ENCODE measurements at places on chromosomes 11 and 22.

DNA sequence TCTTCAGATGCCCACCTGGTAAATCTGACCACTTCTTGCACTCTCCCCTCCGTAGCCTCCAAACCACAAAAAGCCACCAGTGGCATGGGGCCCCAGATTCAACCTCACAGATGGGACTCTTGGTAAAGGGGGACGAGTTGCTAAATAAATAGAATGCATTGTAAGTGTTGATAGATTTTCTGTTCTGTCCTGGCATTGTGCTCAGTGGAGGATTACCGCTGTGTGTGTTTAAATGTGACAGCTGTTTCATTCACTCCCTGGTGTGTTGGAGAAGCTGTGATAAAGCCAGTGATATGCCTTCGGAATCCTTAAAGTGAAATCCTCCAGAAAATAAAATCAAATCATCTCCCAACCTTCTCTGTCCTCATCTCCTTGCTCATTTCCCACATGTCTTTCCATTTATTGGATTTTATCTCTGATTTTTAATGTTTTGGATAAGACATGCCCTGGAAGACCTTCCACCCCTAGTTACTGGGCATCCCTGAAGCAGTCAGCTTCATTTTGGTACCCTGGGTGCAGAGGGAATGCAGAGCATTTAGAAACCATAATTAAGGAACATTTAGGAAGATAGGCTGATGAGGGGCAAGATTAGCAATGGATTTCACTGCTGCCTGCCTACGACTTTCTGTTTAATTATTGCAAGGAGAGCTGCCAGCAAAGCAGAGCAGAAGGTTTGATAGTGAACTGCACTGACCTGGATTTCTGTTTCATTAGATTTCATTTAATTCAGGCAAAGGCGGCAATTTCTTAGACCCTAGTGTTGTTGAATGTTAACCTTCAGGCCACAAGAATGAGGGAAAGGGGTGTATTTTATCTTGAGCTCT is 460.9 kb upstream of the KIRREL3 start:
- no peak for DNase-seq

- no peak for DNase-seq
Observed at GRCh38 chr22:46220921-46221320, 29.2 kb downstream of the CDPF1 start.

- no peak for DNase-seq
Observed at GRCh38 chr11:7577291-7578190, 63.7 kb downstream of the PPFIBP2 start.

DNA sequence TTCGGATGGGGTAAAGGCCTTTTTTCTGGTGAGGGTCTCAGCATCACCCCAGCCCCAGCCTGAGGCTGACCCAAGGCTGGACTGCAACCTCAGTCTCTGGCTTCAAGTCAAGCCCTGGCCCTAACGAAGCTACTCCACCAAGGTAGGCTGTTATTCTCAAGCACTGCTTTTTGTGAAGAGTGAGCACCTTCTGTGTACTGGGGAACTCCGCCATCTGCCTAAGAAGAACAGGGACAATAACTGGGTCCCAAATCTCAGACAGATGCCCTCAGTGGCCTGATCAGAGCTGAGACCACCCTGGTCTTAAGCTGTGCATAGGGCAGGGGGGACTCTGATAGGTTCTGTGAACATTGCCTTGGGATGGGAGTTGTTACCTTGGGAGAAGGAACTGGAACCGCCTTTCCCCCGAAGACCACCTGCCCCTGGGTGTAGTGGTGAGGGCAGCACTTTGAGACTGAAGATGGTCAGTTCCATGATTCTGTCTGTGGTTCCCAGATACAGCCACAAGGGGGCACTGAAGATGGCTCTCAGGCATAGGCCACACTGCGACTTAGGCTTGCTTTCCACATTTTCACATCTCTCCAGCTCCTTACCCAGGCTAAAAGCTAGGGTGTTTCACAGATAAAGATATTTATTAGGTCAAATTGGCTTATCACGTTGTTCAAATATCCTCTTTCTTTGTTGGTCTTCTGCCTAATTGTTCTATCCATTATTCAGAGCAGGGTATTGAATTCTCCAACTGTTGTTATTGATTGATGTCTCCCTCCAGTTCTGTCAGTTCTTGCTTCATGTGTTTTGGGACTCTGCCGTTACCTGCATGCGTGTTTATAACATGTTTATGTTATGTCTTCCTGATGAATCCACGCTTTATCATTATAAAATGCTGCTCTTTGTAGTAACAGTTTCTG is 11.8 kb upstream of the UVRAG start:
- DNase-seq = peak; percentile 58

GRCh38 chr11:42098075-42098474 is 638.6 kb upstream of the LRRC4C start:
- no peak for DNase-seq

GRCh38 chr11:100857236-100858005 is 170.3 kb downstream of the ARHGAP42 start:
- no peak for DNase-seq

GRCh38 chr11:96023275-96023674 is 99.4 kb upstream of the MTMR2 start:
- no peak for DNase-seq

- DNase-seq = no peak
Observed at GRCh38 chr11:35047179-35047578, 91.8 kb upstream of the CD44 start.

DNA sequence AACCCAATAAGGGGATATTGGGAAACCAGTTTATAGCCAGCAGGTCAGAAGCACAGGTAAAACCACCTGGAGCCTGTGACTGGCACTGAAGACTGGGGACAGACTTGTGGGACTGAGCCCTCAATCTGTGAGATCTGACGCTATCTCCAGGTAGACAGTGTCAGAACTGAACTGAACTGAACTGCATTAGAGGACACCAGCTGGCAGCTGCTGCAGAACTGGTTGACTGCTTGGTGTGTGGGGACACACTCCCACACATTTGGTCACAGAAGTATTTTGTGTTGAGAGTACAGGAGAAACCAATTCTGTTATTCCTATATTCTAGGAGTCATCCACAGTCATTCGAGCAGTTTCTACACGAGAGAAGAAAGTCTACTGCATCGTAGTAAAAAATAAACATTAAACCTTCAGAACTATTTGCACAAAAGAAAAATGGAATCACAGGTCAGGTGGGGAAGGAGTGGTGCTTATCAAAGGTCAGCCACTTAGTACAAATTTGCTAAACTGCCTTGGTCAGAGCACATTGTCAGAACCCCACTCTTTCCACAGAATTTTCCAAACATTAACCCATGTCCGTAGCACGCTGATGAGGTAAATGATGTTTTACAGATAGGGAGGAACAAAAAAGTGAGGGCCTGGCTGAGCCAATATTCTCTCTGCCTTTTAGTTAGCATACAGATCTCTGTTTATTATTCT is 77.2 kb downstream of the SIK3 start:
- no peak for DNase-seq

DNA sequence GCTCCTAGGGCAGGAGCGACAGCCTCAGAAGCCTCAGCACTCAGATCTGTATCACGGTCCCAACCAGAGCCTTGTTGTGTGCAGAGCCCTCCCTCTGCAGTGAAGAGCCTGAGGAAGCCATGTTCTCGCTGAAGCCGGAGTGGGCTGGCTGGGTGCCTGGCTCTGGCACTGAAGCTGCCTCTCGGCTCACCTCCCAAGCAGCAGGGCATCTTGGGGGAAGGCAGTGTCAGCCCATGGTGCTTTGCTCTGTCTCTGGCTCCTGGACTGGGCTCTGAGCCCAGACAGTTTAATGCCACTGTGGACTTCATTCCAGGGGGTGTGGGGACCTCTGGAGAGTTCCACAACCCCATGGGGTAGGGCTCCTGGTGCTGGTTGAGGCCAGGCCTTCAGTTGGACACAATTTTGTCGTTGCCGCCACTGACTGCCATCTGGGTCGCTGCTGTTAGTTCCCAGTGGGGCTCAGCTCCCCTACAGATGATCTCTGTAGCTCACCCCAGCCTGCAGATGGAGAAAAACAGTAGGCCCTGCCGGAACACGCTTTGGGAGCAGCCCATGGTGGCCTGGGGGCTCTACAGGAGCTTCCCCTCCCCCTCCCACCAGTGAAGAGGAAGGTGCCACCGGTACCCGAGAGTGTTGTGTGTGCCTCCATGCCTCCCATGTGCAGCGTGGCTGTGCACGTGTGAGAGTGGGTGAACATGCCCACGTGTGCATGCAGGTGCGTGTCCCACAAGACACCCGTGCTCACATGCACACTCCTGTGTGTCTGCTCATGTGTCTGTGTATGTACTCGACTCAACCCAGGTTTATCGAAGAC is 86.5 kb upstream of the B3GAT1 start:
- no peak for DNase-seq

DNA sequence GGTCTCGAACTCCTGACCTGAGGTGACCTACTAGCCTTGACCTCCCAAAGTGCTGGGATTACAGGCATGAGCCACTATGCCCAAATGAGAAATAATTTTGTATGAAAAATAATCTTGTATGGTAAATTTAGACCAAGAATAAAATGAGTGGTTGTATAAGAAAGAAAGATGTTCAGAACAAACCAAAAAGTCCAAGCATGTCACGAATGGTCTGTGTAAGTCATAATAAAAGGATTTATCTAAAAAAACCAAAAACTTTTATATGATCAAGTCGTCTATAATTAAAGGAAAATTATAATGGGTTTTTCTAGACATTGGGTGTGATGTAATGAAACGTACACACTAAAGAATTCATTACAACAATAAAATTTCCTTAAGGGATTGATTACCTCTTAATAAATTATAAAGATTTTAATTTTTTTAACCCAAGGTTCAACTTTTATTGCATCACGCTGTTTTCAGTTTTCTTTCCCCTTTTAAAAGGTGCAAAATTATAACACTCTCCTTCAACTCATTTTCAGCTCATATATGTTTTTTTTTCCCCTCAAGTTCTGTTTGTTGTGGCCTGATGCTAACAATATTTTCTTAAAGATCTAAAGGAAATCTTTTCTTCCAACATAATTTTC is 8.9 kb upstream of the AQP11 start:
- no peak for DNase-seq

DNA sequence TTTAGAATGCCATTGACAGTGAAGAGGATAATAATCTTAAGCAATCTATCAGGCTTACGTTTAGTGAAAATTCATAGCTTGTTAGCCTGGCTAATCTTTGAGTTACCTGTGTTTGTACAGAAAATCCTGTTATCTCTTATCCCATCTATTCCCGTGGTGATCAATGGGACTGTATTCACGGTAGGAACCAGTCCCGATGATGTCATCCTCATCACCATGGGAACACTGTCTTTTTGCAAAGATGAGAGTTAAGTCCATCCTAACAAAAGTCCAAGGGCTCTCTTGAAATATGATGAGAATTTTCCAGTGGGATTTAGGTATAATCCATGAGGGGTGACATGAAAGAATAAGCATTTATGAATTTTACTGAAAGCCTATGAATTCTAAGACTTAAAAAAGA is 762.2 kb downstream of the ETS1 start:
- DNase-seq = no peak

GRCh38 chr22:37115032-37115431 is 5.5 kb upstream of the TMPRSS6 start:
- DNase-seq = no peak

DNA sequence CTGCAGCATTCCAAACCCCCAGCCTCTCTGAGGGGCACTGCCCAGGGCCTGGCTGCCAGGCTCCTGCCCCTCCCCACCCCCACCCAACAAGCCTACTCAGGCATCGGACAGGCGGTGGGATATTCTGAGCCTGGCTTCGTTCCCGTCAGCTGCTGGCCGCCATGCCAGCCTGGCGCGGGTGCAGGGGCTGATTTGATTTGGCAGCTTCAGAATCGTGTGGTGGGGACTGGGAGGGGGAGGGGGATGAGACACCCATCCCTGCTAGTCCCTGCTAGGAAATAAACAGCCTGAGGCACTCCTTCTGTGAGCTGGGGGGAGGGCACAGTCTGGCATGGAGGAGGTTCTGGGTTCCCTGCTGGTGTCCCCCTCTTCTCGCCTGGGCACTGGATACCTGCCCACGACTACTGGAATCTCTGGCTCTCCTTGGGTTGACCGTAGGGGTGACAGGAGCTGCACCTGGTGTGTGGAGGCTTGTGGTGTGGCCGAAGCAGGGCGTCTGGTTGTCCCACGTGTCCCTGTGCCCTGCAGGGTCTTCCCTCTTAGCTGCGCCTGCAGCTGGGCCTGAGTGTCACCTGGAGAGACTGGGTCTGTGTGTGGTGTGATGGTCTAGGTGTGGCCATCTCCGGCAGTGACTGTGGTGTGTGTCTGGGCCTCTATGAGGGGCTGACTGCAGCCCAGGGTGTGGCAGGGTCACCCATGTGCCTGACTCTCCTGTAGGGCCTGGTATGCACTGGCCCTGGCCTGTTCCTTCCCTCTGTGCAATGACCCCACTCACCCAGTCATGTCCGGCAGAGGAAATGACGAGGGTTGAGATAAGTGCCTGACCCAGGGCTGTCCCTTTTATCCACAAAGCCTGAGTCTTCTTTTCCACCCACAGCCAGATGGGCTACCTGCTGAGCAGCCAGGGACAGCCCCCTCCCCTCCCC is 42.2 kb downstream of the PDE2A start:
- DNase-seq = no peak
